ENCODE measurements at places on chromosomes 13 and 19.

- peak; percentile 32 for DNase-seq
These were observed 50.8 kb downstream of the ZAR1L start for GRCh38 chr13:32264407-32264806.

DNA sequence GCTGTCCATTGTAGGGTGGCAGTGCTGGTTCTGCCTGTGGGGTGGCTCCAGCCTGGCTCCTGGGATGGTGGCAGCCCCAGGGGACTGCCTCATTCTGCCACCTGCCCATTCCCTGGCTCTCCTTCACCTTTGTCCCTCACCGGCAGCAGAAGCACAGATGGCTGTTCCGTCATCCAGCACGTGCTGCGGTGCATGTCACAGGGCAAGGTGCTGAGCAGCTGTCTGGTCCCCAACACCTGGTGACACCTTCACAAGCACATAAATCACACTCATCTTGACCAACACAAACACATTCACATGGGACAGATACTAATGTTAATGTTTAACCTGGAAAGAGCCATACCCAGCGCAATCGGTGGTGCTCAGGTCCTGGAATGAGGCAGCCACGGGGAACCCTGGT lies 126.8 kb downstream of the UQCRFS1 start:
- DNase-seq = no peak

DNA sequence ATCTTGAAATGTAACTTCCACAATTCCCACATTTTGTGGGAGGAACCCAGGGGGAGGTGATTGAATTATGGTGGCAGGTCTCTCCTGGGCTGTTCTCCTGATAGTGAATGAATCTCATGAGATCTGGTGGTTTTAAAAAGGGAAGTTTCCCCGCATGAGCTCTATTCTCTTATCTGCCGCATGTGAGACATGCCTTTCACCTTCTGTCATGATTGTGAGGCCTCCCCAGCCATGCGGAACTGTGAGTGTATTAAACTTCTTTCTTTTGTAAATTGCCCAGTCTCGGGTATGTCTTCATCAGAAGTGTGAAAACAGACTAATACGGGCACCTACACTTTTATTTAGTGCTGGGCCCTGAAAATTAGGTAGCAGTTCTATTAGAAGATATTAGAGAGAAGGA lies 45.8 kb downstream of the TNFSF13B start:
- peak; percentile 9 for DNase-seq

- DNase-seq = no peak
These were observed 41.6 kb upstream of the HNRNPA1L2 start for GRCh38 chr13:52600666-52601065.

DNA sequence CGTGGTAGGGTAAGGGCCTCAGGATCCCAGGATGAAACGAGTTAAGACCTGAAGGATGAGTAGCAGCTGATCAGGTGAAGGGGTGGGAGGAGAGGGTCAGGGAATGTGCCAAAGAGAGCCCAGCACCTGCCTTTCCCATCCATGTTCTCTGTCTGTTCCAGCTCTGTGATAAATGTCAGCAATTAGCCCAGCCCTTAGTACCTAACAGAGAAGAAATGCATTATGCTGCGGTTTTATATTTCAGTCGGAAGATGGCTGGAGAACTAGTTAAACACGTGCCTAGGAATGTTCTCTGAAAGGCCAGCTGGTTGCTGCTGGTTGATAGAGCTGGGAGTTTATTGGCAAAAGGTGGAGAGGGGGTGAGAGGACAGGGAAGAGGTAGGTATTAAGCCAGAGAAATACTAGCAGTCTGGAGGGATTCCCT lies 268.2 kb downstream of the SHISA2 start:
- DNase-seq = no peak

- peak; percentile 9 for DNase-seq
These were observed 87.8 kb downstream of the MAB21L1 start for GRCh38 chr13:35388441-35389355.

- DNase-seq = no peak
These were observed 5.8 kb downstream of the MTRF1 start for GRCh38 chr13:41257535-41257934.

DNA sequence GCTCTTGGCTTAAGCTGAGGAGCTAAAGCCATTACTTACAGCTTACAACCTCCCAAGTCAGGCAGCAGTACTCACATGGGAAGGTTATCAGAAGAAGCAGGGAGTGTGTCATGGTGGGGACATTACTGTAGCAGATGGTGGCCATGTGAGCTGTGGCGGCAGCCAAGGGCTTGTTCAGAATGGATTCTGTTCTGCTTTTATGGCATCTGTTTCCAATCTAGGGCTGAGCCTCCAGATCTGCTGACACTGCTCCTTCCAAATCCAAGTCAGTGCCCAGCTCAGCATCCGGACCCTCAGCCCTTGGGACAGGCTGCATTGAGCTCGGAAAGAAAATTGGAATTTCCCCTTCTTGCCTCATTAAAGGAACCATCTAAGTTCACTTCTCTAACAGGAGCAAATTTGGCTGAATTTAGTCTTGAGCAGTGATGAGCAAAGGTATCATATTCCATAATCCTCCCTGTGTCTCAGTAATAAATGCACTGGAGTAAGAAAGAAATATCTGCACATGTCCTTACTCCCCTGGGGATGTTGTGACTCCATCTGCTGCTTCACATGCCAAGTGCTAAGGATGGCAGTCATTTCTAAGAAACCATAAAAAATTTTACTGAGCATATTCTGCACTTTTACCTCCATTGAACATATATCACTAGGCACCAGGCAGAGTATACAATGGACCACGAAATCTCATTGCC lies 73.9 kb downstream of the KCTD12 start:
- no peak for DNase-seq

DNA sequence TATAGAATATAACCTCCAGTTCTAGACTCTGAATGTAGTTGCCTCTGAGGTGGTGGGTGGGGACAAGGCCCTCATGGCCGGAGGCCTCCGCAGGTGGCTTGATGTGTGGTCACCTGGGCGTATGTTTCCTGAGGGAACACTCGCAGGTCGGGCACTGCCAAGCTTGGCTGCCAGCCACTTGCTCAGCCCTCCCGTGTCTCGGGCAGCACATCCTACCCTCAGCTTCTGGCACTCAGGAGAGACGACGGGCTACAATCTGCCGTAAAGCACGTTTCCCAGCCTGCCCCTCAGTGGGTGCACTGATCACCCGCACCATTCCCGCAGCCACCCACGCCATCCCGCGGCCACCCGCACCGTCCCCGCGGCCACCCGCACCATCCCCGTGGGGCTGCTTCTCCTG lies 15.2 kb downstream of the THOP1 start:
- no peak for DNase-seq

DNA sequence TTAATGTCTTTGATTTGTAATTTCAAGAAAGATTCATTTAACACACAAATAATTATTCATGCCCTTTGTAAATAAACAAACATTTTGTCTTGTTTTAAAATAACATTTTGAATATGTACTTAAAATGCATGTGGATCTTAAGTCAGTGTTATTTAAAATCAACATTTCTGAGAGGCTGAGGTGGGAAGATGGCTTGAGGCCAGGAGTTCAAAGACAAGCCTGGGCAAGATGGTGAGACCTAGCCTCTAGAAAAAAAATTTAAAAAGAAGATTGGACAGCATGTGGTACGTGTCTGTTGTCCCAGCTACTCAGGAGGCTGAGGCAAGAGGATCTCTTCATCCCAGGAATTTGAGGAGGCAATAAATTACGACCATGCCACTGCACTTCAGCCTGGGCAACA lies 1268.2 kb downstream of the SLITRK1 start:
- DNase-seq = no peak

DNA sequence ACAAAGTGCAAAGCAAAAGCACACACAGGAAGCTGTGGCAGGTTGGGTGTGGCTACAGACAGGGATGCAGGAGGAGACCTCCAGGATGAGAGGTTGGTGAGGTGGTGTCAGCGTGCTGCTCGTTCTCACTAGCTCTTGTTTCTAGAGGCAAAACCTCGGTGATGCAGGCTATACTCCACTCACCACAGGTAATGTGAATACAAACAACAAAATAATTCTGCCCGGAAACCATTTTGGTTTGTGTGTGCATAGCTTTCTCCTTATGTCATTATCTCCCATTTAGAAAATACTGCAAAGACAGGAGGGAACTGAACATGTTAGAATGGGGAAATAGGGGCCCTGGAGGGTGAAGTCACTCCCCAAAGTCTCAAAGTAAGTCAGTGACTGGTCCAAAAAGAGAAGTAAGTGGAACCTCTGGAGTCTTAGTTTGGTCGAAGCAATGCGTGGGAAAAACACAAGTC lies 9.4 kb downstream of the LCP1 start:
- DNase-seq = no peak

DNA sequence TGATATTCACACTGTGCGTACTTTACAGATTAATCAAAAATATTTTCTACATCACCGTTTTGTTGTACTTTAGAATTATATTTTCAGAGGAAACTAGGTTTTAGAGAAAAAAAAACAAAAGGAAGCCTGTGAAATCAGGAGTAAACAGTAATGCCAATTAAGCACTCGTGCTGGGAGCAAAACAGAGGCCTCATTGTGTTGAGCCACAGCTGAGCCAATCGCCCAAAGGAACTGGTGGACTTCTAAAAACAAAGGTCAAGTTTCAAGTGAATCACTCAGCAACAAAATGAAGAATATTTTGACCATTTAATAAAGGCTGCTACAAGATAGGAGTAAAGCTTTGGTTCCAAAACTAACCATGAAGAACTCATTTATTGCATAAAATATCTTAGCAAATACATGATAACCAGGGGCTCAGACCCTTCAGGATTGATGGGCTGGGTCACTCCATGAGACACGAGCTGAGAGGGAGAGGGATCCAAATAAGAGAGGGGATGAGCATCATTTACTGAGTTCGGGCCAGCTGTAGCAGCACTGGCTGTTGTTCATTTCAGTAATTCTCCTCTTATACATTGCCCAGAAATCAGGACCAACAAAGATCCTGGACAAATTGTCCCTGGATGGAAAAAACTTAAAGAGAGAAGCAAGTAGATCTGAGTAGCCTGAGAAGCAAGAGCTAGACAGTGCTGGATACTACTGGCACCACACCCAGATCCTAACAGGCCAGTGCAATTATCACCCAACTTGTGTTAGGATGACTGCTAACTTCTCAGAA lies 8.3 kb upstream of the NALCN start:
- DNase-seq = peak; percentile 50

DNA sequence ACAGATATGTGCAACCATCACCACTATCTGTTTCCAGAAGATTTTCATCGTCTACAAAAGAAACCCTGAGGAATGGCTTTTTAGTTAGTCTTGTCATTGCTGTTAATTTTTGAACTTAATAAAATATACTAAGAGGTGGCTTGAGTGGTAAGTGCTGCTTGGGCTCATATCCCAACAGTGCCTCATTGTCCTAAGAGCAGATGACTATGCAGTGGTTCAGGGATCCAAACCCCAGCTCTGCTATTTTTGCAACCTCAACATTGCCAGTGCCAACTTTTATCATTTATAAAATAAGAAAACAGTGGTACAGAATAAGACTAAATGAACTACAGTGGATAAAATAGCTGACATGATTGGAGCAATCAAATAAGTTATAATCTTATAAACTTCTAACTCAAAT lies 123.2 kb upstream of the SLC7A1 start:
- DNase-seq = no peak

DNA sequence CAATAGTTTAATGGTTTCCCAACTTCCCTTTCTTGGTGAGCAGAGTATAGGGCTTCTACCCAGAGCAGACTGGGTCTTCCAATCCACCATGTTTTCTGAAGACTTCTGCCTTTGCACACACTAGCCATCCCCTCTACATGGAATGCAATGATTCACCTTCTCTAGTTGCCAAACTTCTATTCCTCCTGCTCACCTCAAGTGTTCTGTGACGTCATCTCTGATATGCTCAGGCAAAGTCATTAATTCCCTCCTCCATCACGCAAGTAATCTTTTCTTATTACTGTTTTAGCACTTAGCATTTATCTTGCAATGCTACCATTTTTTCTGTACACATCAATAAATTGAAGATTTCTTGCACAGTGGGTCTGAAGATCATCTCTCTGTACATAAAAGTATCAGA lies 174.2 kb downstream of the RBM26 start:
- DNase-seq = no peak

DNA sequence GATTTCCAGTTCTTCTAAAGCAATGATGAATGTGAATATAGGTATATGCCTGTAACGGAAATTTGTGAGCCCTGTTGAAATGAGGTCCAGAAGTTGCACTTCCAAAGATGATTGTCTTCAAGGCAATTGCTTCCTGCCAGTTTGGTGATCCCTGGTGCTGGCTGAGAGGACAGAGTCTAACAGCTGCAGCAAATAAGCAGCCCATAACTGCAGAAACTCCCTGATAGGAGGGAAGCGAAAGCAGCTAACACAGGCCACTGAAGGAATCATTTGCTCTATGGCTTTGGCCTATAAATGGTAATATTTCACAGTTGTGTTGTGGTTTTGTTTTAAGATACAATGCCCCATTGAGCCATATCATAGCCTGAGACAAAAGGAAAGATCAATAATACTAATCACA lies 451.5 kb upstream of the MIR17HG start:
- DNase-seq = no peak

GRCh38 chr19:9741476-9742171 lies 26.9 kb downstream of the ZNF846 start:
- DNase-seq = no peak

GRCh38 chr19:1814833-1815604 lies 2.9 kb upstream of the ATP8B3 start:
- no peak for DNase-seq

GRCh38 chr19:16446108-16446723 lies 25.6 kb downstream of the EPS15L1 start:
- DNase-seq = no peak

- peak; percentile 52 for DNase-seq
These were observed 17.0 kb downstream of the HAUS8 start for GRCh38 chr19:17058236-17058635.

Measured in astrocyte of the hippocampus (primary cell).